ENCODE measurements at places on chromosomes 6 and 20.
A peak's percentile ranks its signal among the peaks of the same experiment; 100 is the strongest.

GRCh38 chr6:139710556-139710955 is 336.1 kb upstream of the CITED2 start:
- no peak for DNase-seq

GRCh38 chr6:57195457-57195856 is 23.3 kb downstream of the BAG2 start:
- DNase-seq, result no peak

DNA sequence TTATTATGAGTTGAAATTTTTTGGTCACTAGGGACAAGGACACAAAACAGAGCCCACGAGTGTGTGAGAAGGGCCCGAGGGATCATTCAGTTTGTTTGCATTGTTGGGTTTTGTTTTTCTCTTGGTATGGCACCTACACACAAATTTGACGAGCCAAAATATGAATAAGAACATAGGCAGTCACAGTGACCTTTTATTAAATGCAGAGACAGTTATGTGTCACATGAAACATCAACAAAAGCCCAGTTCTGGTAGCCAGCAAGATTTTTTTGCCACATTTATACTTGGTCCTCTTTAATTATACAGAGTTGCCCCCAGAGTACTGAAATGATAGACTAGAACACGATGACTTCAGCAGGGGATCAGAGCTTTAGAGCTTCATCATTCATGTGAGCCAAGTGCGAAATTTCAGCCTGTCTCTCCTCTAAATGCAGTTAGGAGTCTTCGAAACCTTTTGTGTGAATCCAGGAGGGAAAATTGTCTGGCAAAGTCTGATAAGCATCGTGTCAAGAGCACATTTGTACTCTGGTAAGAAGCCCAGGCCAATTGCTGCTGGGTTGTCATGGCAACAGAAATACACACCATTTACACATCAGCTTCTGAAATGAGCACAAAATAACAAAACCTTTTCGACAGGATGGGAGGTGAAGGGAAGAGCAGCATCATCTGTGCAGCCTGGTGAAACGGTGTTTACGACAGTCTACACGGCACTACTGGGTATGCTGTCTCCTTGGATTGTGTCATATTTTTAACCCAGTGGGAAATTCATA is 79.2 kb upstream of the RIPOR2 start:
- no peak for DNase-seq

DNA sequence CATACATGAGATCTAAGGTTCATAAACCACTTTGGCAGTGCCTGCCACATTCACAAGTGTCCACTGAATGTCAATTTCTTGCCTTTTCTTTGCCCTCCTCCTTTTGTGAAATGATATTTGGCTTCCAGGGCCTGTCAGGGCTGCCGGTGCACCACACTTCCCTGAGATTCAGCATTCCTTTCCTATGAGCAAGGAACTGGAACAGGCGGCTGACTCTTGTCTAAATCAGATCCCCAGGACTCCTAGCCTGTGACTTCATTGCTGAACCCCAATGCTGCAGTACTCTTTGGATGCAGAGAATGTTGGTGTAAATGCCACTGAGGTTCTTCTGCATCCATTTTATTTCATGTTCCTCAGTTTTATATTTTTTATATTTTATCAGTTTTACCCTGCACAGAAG is 172.2 kb downstream of the ARID1B start:
- DNase-seq, result no peak

GRCh38 chr6:167846997-167847606 is 20.4 kb downstream of the AFDN start:
- no peak for DNase-seq

DNA sequence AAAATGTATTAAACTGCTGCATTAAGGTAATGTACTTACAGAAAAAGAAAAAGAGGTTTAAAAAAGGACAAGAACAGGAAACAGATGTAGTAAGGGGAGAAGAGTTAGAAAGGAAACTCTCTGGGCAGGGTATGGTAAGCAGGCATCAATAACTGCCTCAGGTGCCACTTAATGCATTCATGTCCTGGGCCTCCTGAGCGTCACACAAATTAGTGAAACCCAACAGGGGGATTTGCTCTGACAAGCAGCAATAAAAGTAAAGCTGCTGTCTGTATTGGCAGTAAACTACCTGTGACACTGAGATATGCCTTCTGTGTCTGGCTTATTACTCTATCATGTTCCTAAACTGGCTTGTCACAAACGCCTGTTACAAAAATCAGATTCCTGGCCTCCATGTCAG is 1.5 kb upstream of the EFHC1 start:
- no peak for DNase-seq

DNA sequence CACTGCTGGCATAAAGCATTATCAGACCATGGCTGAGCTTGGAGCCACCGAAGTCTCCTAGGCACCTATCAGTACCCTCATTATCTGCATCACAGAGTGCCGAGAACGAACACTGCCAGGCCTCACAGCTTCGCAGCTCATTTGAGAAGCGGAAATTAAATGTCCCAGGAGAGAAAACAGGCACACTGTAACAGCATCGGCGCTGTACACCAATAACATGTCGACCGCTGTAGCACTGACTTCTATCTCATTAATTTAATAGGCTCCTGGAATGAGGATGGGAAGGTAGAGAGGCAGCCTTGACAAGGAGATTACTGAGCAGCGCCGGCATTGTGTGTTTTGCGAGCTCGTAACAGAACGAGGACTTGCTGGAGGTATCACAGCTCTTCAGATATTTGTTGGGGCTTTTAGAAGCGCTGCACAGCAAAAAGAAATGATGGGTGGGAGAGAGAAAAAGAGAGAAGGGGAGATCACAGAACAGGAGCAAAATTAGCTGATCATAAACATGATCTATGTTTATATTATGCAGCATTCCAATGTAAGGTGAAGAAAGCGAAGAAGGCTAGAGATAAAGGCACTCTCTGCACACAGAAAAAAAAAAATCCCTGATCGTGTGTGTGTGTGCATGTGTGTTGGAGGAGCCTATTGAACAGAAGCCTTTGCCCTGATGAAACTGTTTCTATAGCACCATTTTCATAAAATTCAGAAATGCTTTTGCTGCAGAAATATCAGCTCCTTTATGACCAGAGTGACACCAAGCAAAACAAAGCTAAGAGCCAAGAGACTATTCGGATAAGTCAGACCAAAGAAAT is 29.2 kb downstream of the ID4 start:
- DNase-seq, result no peak

DNA sequence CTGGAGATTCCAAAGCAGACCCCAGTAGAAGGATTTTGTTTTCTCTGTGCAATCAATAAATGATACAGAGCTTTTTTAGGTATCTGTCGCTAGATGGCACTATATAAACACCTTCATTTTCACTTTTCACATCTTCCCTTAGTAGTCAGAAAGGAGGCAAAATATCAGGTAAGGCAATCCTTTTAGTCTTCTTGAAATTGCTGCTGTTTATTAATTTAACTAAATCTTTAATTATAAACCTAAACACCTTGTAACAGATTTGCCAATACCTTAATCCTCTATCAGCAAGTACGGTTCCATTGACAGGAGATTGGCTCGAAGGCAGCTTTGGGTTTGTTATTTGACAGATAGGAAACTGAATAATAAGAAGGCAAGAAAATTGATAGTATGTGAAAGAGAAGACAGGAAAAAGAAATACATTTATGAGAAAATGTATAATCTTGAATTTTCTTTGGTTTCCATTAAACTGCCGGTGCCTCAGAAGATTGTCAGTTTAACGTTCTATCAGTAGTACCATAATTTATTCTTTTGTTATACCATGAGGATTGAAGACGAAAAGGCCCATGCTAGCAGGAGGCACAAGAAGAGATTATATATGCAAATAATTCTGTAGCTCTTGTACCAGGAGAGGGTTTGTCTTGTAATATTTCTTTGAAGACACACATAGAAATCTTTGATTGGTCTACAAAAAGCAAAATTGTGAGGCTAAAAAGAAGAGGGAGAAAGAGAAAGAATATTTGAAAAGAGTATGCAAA is 23.5 kb upstream of the IBTK start:
- DNase-seq, result no peak

GRCh38 chr20:10521836-10522235 is 86.7 kb downstream of the SLX4IP start:
- DNase-seq, result no peak

- no peak for DNase-seq
Observed at GRCh38 chr20:47274401-47275108, 81.9 kb downstream of the ZMYND8 start.

DNA sequence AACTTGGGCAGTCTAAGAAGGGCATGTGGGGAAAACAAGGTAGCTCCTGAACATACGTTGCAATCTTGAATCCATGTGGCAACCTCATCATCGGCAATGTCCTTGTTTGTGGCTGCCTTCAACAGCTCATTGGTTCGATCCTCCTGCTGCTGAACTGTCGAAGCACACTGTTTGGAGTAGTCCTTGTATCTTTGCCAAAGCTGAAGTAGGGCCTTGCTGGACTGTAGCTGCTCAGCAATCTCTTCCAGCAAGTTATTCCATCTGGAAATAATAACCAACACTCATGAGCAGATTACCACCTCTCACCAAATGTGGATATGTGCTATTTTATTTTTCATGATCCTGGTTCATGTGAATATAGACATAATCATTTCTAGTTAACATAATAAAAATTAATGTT is 413.3 kb downstream of the ESR1 start:
- no peak for DNase-seq

- DNase-seq, result no peak
Observed at GRCh38 chr6:107712665-107713551, 111.2 kb downstream of the SCML4 start.

GRCh38 chr20:58360936-58361335 is 28.1 kb upstream of the VAPB start:
- no peak for DNase-seq

- DNase-seq, result no peak
Observed at GRCh38 chr20:50589548-50590347, 79.6 kb downstream of the PTPN1 start.

DNA sequence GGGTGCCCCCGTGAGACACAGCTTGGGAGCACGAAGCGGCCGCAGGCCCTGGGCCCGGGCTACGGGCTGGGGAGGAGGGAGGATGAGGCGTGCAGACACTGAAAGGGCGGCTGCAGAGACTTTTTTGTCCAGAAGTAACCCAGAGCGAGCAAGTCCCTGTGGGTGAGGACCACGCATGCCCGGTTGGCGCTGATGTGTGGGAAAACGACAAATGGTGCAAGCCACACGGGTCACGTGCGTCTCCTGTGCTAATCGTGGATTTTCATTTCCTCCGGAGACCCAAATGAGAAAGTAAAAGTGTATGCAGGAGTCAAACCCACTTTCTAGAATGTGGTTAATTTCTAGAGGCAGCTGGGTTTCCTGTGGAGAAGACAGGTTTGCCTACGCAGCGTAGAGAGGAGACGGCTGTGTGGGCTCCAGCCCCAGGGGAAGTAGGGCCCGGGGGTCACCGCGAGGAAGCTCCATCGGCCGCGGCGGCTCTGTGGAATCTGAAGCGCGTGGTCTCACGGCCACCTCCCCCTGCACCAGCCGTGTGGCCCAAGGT is 19.0 kb downstream of the DLL1 start:
- peak; percentile 34 for DNase-seq

- no peak for DNase-seq
Observed at GRCh38 chr20:14036567-14036966, 41.3 kb downstream of the MACROD2 start.

DNA sequence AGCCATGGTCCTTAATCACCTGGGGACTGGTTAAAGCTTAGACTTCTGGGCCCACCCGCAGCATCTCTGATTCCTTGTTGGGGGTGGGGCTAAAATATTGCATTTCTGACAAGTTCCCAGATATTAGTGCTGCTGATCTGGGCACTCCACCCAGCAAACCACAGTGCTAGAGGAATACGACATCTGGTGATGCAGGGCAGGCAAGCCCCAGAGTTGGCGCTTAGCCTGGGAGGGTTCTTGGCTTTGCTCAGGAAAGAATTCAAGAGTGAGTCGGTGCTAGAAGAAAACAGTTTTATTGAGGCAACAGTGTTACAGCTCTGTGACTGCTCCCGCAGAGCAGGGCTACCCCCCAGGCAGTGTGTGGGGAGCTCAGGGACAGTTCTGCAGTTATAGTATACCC is 210.7 kb downstream of the TFAP2C start:
- DNase-seq, result no peak

GRCh38 chr6:109693111-109693510 is 2.0 kb downstream of the FIG4 start:
- no peak for DNase-seq

- no peak for DNase-seq
Observed at GRCh38 chr6:139376017-139376330, 1.5 kb upstream of the CITED2 start.

DNA sequence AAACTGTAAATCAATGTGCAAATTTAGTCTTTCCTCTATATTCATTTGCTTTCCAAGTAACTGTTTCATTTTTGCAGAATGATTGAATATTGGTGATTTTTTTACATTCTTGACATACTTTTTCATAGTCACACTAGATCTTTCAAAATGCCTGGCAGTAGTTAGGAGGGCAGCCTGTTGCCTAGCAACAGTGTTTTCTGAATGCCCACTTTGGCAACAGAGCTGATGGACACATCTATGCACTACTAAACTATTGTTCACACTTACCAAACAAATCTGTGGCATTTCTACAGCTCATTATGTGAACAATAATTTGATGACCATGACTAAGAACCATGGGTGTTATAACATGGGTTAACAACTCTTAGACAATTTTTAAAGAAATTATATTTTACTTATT is 438.0 kb upstream of the IMPG1 start:
- DNase-seq, result no peak

- no peak for DNase-seq
Observed at GRCh38 chr20:1802385-1803060, 92.7 kb upstream of the SIRPA start.

GRCh38 chr20:50904067-50904570 is 27.1 kb downstream of the ADNP start:
- DNase-seq, result no peak

DNA sequence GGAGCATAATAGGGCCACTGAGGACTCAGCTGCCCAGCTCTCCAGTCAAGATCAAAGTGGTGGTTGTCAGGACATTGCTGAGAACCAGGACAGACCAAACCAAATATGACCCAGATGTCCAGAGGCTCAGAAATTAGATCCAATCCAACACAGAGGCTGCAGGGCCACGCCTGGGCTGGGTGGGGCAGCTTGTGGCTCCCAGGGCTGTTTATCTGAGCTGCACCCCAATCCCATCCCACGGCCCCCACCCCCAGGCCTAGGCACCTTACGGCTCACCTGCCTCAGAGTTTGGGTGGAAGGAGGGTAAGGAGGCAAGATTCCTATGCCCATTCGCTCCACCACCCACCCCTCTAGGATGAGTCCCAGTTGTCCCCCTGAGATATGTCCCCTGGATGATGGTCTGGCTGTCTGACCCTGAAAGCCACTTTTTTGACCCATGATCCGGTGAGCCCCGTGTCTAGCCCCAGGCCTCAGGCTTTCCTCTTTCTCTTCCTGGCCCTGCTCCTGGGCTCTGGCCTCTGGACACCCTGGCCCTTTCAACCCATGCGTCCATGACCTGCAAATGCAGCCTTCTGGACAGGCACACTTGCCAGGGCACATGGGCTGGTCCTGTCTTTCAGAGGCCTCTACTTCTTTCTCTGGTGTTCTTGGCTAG is 40.0 kb downstream of the CPXM1 start:
- no peak for DNase-seq

- no peak for DNase-seq
Observed at GRCh38 chr6:38215651-38216311, 396.3 kb downstream of the ZFAND3 start.

GRCh38 chr6:129817821-129818220 is 43.3 kb downstream of the TMEM244 start:
- no peak for DNase-seq

Measured in activated CD4-positive, CD25-positive, alpha-beta regulatory T cell treated with anti-CD3 and anti-CD28 coated beads, Interleukin-2, amount 50 U/mL, for 16 hours (primary cell).